ENCODE measurements at places on chromosomes 6 and 20. TPM values are rescaled to one million over a fixed set of nuclear protein-coding genes. Genes with fewer than 3 reads are reported as not detected.

The KCNK5 gene
- polyA plus RNA-seq = 0.02 TPM

The SMIM29 gene
- 34.7 TPM for polyA plus RNA-seq

The TSBP1 gene
- polyA plus RNA-seq = not detected

The ZNF341 gene
- polyA plus RNA-seq = 1.6 TPM

The OTOR gene
- not detected for polyA plus RNA-seq

The ARG1 gene
- polyA plus RNA-seq = not detected

The OR2H2 gene
- polyA plus RNA-seq = not detected

The HLA-DQA1 gene
- polyA plus RNA-seq = 0.10 TPM

The DEFB129 gene
- polyA plus RNA-seq = not detected

- H3K27me3 ChIP-seq = peaks cover 14% of the 10 kb centered on the region
- no peak overlapping the region for H3K27ac ChIP-seq
- DNase-seq = no peak
- no peaks in the 10 kb centered on the region for H3K4me1 ChIP-seq
Observed at GRCh38 chr20:33984182-33984719, 9.5 kb upstream of the RALY start.

GRCh38 chr20:63707558-63708300, at the start of the genes ARFRP1 and ZGPAT:
ARFRP1 (minus strand) TSS chr20:63707976; CDS start chr20:63707091, 885 bp downstream.
ZGPAT (plus strand) TSS chr20:63708039; CDS start chr20:63708581, 542 bp downstream.
- H3K4me3 ChIP-seq = peak within 1 kb of the TSS; percentile 84
- peak; percentile 79 for DNase-seq
- H3K27ac ChIP-seq = peak within 1 kb of the TSS; percentile 80
- H3K4me1 ChIP-seq = peaks cover 9% of the 10 kb centered on the region
- peaks cover 37% of the 10 kb centered on the region for H3K36me3 ChIP-seq
- no peaks in the 10 kb centered on the region for H3K27me3 ChIP-seq

- H3K27ac ChIP-seq = no peak overlapping the region
- no peaks in the 10 kb centered on the region for H3K4me1 ChIP-seq
- H3K36me3 ChIP-seq = no peaks in the 10 kb centered on the region
- DNase-seq = no peak
- H3K27me3 ChIP-seq = no peaks in the 10 kb centered on the region
Observed at GRCh38 chr20:55678970-55679667, 326.2 kb downstream of the CBLN4 start.

- no peaks in the 10 kb centered on the region for H3K27me3 ChIP-seq
- peak; percentile 59 for DNase-seq
- peaks cover 2% of the 10 kb centered on the region for H3K4me1 ChIP-seq
Observed at GRCh38 chr6:47094241-47094925, 52.3 kb upstream of the ADGRF1 start.

DNA sequence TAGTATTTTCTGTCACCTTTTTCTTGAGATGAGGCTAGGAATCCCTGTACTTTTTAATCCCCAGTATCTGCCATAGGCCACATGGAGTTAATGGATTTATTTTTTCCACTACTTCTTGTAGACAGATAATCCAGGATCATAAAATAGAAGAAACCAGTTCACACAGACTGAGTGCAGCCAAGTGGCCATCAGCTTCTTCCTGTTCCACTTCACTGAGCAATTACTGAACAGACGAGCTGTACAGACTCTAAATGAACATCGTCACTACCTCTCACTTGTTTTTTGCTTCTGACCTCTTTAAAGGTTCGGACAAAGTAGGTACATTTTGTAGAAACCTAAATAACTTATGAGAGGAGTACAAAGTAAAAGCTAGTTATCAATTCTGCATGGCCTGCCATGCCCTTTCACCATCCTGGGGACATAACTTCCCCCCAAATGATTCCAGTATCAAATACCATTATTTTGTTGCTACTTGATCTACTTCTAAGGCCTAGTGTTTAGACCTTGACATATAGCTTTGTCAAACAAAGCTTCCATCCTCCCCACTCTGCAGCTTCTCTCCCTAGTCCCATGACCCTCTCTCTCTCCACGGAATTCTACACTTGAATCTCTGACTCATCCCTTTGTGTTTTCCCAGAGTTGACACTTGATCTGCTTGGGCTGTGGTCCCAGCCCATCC, 34.4 kb upstream of the ARHGAP18 start:
- H3K27ac ChIP-seq = no peak overlapping the region
- H3K4me1 ChIP-seq = peaks cover 18% of the 10 kb centered on the region
- no peaks in the 10 kb centered on the region for H3K27me3 ChIP-seq
- DNase-seq = peak; percentile 94

DNA sequence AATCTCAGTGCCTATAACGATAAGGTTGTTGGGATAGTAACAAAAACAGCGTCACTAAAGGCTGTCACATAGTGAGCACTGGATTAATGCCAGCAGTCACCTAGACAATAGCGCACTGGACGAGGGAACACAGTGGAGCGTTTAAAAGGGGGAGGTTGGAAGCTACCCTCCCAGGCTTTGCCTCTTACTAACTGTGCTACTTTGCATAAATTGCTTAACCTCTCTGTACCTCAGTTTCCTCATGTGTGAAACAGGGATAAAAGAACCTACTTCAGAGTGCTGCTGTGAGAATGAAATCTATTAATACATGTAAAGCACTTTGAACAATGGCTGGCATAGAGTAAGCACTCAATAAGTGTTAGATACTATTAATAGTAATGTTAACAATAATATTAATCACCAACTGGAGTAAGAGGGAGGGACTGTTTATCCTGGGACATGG, 10.5 kb downstream of the BCL2L1 start:
- H3K27me3 ChIP-seq = no peaks in the 10 kb centered on the region
- peaks cover 10% of the 10 kb centered on the region for H3K36me3 ChIP-seq
- H3K27ac ChIP-seq = peak overlapping the region; percentile 97
- peak overlapping the region; percentile 6 for H3K4me3 ChIP-seq
- peaks cover 37% of the 10 kb centered on the region for H3K4me1 ChIP-seq

DNA sequence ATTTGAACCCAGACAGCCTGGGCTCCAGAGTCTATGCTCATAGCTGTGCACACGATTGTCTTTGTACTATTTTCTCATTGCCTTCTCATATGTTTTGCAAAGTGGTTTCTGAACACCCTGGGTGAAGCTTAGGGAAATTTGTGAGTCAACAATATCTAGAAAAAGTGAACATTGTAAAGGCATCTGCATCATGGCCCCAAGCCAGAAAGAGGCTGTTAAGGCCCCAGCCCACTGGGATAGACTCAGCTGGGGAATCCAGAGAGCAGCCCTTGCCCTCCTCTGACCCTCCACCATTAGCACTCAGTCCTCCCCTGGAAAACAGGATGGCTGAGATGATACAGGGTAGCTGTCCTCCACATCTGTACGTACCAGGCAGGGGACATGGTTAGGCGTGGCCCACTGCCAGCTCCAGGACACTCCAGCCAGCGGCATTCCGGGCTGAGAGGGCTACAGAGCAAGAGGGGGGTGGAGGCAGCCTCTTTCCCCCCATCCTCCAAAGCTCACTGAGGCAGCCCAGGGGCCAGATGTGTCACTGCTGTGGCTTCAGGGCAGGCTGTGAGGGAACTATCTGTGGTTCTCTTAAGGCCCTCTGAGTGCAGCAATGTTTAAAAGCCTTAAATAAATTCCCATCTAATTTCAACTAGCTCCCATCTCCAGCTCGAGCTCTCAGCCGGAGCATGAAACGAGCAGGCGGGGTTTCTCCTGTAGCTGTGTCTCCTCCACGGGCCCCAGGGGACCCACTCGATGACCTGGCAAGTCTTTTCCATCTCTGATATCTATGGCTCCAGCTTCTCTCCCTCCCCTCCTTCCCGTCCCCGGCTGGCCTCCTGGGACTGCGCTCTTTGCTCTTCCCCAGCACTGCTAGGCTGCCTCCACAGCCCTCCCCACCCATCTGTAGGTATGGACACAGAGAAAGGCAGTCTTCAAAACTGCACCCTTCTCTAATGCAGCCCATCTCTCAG, 209.4 kb upstream of the LRFN2 start:
- H3K27ac ChIP-seq = no peak overlapping the region
- H3K4me1 ChIP-seq = no peaks in the 10 kb centered on the region
- no peaks in the 10 kb centered on the region for H3K27me3 ChIP-seq
- no peaks in the 10 kb centered on the region for H3K36me3 ChIP-seq
- no peak for DNase-seq
- no peak overlapping the region for H3K4me3 ChIP-seq

DNA sequence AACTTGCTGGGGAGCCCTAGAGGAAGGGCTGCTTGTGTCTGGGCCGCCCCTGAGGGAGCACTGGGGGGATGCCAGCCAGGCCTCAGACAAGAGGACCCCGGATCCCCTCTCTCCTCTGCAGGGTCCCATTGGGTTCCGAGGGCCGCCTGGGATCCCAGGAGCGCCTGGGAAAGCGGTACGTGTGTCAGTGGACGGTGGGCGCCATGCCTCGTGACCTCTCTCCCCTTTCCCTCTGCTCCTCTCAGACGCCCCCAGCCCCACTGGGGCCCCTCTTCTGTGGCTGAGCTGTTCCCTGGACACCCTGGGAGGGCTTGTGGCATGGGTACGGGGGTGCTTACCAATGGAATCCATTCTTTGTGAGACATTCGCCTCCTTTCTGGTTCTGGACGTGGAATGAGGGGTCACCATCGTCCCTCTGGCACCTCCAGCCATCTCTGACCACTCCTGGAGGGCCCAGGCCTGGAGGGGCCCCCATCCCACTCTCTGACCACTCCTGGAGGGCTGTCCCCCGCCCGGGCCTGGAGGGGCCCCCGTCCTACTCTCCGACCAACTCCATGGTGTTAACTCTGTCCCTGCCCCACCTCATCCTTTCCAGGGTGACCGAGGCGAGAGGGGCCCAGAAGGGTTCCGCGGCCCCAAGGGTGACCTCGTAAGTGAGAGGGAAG, 9.9 kb downstream of the COL9A3 start:
- no peaks in the 10 kb centered on the region for H3K27me3 ChIP-seq
- no peak overlapping the region for H3K4me3 ChIP-seq
- no peaks in the 10 kb centered on the region for H3K36me3 ChIP-seq

- no peaks in the 10 kb centered on the region for H3K36me3 ChIP-seq
- no peak overlapping the region for H3K27ac ChIP-seq
- no peaks in the 10 kb centered on the region for H3K27me3 ChIP-seq
- no peak overlapping the region for H3K4me3 ChIP-seq
- no peaks in the 10 kb centered on the region for H3K4me1 ChIP-seq
- DNase-seq = no peak
Observed at GRCh38 chr20:8050157-8050837, 30.7 kb upstream of the TMX4 start.

GRCh38 chr20:25254571-25254970, 6.7 kb downstream of the PYGB start:
- no peaks in the 10 kb centered on the region for H3K27me3 ChIP-seq
- H3K27ac ChIP-seq = no peak overlapping the region
- DNase-seq = no peak
- H3K4me1 ChIP-seq = peaks cover 2% of the 10 kb centered on the region
- H3K4me3 ChIP-seq = peak overlapping the region; percentile 13
- H3K36me3 ChIP-seq = peaks cover 10% of the 10 kb centered on the region

DNA sequence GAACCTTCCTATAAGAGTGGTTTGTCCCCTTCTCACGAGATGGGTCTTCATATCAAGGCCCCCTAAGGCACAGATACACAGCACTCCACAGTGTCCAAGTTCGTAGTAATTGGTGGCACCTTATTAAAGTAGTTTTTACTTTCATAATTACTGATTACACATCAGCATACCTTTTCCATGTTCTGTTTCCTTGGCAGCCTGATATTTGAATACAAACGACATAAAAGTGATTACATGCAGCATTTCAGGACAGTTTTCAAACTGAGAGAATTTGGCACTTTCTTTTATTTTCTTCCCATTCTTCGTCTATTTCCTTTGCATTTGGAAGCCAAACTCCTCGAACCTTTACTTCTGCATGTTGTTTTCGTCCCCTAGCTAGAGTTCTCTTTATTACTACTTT, 139.7 kb downstream of the MTHFD1L start:
- no peaks in the 10 kb centered on the region for H3K36me3 ChIP-seq
- peak overlapping the region; percentile 19 for H3K27ac ChIP-seq
- peaks cover 8% of the 10 kb centered on the region for H3K4me1 ChIP-seq
- no peaks in the 10 kb centered on the region for H3K27me3 ChIP-seq
- no peak for DNase-seq

DNA sequence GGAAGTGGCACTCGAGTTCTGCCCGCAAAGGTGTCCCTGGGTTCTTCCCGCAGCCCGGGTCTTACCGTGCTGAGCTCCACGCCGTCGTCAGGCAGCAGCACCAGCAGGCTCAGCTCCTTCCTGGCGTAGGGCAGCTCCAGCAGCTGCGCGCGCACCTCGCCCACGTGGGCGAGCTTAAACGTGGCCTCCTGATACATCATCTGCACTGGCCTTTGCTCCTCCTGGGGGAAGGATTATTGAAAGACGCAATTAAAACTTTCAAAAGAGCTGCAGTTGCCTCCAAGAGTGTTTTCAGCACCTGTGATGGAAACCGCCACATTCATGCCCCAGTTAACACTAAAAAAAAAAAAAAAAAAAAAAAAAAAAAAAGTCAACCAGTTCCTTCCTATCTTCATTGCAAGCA, 11.3 kb downstream of the SERPINB9 start:
- DNase-seq = no peak
- no peaks in the 10 kb centered on the region for H3K4me1 ChIP-seq
- H3K27me3 ChIP-seq = no peaks in the 10 kb centered on the region
- no peaks in the 10 kb centered on the region for H3K36me3 ChIP-seq

GRCh38 chr6:67231092-67231491, 1404.0 kb upstream of the ADGRB3 start:
- no peaks in the 10 kb centered on the region for H3K27me3 ChIP-seq
- H3K36me3 ChIP-seq = no peaks in the 10 kb centered on the region
- H3K4me3 ChIP-seq = no peak overlapping the region
- DNase-seq = no peak

DNA sequence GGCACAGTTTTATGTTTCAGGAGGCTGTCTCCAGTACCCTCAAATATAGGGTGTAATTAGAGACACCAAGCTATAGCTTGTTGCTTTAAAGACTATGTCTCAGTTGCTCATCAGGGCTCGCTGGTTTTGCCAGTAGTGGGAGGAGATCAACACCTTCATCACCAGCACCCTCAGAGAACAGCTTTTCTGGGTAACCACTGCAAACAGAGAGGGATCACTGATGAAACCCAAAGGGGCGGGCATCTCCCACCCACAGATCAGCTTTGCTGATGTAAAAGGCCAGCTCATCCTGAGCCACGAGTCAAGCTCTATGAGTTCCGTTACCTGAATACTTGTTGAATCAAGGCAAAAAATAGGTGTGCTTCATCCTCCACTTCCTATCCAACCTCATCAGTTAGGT, 187.7 kb downstream of the AIG1 start:
- no peak overlapping the region for H3K4me3 ChIP-seq
- no peaks in the 10 kb centered on the region for H3K4me1 ChIP-seq
- no peaks in the 10 kb centered on the region for H3K36me3 ChIP-seq
- no peak for DNase-seq
- no peak overlapping the region for H3K27ac ChIP-seq

- H3K4me3 ChIP-seq = no peak overlapping the region
- H3K27me3 ChIP-seq = no peaks in the 10 kb centered on the region
- DNase-seq = no peak
Observed at GRCh38 chr20:46670585-46671584, 18.4 kb downstream of the TP53RK start.

GRCh38 chr6:22017272-22017671, 279.6 kb downstream of the PRL start:
- no peak overlapping the region for H3K27ac ChIP-seq
- H3K4me3 ChIP-seq = no peak overlapping the region
- H3K36me3 ChIP-seq = no peaks in the 10 kb centered on the region
- DNase-seq = peak; percentile 66
- no peaks in the 10 kb centered on the region for H3K4me1 ChIP-seq
- no peaks in the 10 kb centered on the region for H3K27me3 ChIP-seq

- no peak overlapping the region for H3K4me3 ChIP-seq
- H3K36me3 ChIP-seq = no peaks in the 10 kb centered on the region
- no peaks in the 10 kb centered on the region for H3K27me3 ChIP-seq
- H3K27ac ChIP-seq = no peak overlapping the region
- DNase-seq = no peak
Observed at GRCh38 chr20:5718896-5719595, 31.2 kb upstream of the SHLD1 start.
